ENCODE measurements at places on chromosomes 2 and 18. TPM values are rescaled to one million over a fixed set of nuclear protein-coding genes. Genes with fewer than 3 reads are reported as not detected.

Gene C2orf81
- 5.4 TPM for polyA plus RNA-seq

Gene DPP4
- polyA plus RNA-seq: 1.3 TPM

Gene PARD6G
- polyA plus RNA-seq: 0.99 TPM

Gene HJURP
- polyA plus RNA-seq: 0.16 TPM

Gene CHRNG
- polyA plus RNA-seq: not detected

Gene CLEC4F
- 0.49 TPM for polyA plus RNA-seq

Gene ARHGAP25
- polyA plus RNA-seq: 1.4 TPM
